ENCODE measurements at places on chromosomes 5 and 9.

- no peak for DNase-seq
These were observed 2.6 kb upstream of the QRFP start for GRCh38 chr9:130899051-130899748.

DNA sequence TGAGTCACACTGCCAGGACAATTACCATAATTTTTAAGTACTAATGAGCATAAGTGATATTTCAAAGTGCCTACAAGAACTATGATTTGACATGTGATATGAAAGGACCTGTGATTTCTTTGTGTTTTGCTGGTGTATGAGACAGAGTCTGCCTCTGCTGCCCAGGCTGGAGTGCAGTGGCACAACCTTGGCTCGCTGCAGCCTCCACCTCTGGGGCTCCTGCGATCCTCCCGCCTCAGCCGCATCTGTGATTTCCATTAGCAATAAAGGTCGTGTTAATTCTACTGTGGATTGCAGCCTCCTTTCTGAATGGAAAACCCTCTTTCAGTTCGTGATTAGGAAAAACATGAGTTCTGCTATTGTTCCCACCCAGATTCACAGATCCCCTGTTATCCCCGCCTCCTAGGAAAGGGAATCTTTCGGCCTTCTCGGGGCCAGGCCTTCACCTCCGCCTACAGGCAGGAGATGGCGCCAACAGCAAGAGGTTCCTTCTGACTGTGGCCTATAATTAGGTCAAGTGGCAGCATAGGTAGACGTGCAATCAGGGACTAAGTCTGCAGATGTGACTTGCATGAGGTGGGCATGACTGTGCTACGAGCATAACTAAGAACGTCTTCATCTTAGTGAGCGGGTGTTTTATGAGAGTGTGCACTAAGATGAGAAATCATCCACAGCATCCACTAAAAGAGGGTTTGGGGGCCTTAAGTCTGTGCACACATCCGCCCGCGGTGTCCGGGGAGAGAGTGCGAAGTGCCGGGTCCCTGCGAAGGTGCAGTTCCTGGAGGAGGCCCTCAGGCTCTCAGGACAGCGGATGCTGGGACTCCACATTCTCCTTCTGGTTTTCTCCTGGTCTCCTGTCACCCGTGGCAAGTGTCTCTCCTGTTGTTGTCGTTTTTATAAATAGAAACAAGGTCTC, 23.1 kb downstream of the TRIM7 start:
- peak; percentile 72 for DNase-seq

GRCh38 chr5:104189031-104189430, 626.4 kb upstream of the NUDT12 start:
- no peak for DNase-seq

GRCh38 chr9:109156708-109157107, 10.3 kb downstream of the FRRS1L start:
- no peak for DNase-seq

DNA sequence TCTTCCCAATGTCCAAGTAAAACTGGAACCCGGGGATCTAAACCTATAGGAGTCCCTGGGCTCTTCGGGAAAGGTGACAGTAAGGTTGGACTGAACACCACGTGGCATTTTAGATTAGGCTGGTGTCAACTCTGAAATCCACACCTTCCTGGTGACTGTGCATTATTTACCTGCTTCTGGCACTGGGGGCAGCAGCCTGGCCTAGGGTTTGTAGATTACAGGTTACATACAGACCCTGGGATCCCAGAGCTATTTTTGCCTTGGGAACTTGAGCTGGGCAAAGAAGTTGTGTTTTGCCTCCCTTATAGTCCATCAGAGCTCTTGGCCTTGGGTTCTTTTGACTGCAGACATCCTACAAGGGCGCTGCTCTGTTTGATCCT, 173.2 kb downstream of the DAB2IP start:
- no peak for DNase-seq

DNA sequence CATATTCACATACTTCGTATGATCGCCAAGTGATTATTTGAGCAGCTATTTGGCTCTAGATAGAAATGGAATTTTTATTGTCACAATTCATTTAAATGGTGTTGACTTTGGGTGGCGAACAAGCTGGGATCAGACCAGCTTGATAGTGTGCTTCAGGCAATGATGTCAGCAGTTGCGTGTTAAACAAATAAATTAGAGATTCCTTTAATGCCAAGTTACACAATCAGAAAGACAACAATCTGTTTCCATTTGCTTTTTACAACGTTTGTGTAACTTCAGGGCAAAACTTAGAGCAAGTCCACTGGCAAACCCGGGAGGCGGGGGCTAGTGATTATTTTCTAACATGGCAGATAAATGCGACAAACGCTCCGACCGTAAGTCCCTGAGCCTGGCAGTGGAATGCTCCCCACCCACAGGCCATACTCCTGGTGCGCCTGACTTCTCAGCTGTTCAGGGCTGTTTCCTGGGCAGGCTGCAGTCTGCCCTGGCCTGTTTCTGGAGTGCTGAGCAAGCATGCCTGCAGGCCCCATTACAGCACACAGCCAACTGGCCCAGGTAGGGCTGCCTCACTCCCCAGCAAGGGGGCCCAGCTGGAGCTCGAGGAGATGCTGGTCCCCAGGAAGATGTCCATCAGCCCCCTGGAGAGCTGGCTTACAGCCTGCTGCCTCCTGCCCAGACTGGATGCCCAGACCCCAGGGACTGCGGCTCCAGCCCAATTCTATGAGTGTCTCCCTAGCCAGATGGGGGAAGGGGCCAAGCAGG, 88.7 kb downstream of the BASP1 start:
- DNase-seq = no peak

- no peak for DNase-seq
These were observed at the start of gene FBN2 for GRCh38 chr5:128538000-128538249. Gene FBN2 (minus strand): TSS chr5:128538245. CDS start chr5:128537603, 642 bp downstream.

- DNase-seq = no peak
These were observed 94.9 kb upstream of the SLC27A6 start for GRCh38 chr5:128870373-128870772.

- no peak for DNase-seq
These were observed 17.8 kb upstream of the FIBCD1 start for GRCh38 chr9:130956636-130957450.

- no peak for DNase-seq
These were observed 305.9 kb downstream of the CYLC2 start for GRCh38 chr9:103301051-103301450.

- DNase-seq = peak; percentile 57
These were observed at the start of gene NIM1K for GRCh38 chr5:43191740-43192557. Gene NIM1K (plus strand): TSS chr5:43192225. CDS start chr5:43245776, 53,551 bp downstream.

DNA sequence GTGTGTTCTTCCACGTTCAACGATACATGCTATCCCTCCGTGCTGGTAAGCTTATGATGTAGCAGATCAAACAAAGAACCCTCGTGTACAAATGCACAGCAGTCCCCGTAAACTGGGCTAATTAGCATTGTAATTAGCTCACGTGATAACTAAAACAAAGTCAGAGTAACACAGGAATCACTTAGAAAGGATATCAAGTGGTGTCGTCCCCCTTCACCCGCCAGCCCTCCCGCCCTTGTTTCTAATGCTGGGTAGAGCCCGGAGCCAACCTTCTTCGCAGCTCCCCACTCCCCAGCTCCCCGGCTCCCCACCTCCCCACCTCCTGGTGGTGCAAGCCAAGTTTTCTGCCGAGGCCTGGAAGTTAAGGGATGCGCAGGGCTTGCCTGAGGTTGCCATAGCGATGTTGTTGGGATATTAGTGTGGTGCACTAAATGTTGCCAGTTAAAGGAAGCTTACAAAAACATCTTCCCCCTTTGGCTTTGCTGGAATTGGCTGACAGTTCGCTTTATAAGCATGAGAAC, 357.9 kb upstream of the CCNH start:
- peak; percentile 22 for DNase-seq

- no peak for DNase-seq
These were observed 106.7 kb downstream of the FOCAD start for GRCh38 chr9:20790721-20791120.

- DNase-seq = no peak
These were observed 75.0 kb downstream of the TNC start for GRCh38 chr9:115042781-115043509.

DNA sequence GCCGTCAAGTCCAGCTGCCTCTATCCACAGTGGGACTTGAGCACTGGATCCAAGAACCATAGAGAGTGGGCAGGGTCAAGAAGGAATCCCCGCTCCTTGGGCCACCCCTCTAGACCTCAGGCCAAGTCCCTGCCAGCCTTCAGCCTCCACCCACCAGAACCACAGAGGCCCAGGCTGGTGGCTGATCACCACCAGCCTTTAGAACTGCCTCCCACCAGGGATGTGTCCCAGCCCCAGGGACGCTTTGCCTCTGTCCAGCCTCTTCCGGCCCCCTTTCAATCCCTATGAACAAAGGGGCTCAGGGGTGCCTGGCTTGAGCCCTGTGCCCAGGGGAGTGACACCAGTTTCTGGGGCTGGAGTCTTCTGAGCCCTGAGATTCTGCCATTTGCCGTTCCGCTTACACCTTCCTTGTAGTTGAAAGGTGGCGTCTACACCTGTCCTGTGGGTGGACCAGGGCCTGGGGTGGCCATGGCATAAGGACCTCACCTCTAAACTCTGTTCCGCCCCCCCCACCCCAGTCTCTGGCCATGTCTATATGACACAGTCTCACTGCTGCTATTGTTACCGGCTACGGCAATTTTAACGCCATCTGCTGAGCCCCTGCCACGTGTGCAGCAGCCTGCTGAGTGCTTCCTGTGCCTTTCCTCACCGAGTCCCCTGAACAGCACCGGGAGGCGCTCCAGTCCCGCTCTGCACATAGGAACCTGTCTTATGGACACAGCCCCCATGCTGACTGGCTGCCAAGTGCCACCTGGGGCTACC, 35.7 kb upstream of the ORM1 start:
- no peak for DNase-seq

DNA sequence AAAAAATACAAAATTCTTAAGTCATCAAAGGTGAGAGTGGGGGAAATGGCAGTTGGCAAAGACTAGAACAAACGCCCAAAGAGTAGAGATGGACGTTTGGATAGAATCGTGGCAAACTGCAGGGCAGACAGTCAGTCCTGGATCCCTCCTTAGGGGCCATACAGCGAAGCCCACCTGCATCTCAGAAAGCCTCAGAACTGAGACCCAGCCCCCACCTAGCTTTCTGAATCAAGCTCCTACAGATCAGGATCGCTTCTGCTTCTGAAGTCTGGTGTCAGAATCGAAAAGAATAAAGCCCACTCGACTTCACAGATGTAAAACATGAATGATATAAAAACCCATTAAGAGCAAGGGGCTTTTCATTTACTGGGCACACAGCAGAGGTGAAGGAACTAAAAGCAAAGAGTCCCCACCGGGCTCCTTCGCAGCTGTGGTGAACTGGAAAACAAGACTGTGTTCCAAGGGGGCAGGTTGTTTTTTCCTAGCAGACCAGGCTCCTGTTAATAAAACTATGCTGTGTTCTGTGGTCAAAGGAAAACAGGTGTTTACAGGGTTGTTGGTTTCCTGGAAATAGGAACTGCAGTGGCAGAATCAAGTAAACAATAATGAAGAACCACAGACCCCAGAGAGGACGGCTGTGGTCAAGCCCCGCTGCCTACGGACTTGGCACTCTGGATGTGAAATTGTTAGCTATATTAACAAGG, 91.8 kb downstream of the TLE1 start:
- no peak for DNase-seq

DNA sequence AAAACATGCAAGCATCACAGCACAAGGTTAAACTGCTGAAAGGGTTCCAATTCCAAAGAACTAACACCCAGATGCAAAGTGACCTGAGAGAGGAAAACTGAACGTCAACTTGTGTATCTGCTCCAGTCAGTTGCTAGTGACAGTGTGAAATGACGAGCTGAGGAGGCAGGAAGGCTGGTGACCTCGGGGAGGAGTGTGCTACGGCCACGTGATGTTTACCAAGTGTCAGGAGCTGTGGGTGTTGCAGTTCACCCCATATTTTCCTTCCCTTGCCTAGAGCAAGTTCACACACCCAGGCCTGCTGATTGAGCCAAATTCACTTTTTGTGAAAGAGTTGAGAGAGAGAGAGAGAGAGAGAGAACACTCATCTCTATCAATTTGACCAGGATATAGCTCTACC, 231.6 kb upstream of the ANKH start:
- DNase-seq = peak; percentile 12

- DNase-seq = no peak
These were observed 38.0 kb downstream of the TNPO1 start for GRCh38 chr5:72854419-72854818.

GRCh38 chr9:130501639-130502038, 56.9 kb downstream of the ASS1 start:
- no peak for DNase-seq

GRCh38 chr9:88775037-88775471, 216.2 kb upstream of the S1PR3 start:
- DNase-seq = no peak

Measured in endothelial cell (in vitro differentiated cells).